ENCODE measurements at places on chromosomes 16 and 17.

DNA sequence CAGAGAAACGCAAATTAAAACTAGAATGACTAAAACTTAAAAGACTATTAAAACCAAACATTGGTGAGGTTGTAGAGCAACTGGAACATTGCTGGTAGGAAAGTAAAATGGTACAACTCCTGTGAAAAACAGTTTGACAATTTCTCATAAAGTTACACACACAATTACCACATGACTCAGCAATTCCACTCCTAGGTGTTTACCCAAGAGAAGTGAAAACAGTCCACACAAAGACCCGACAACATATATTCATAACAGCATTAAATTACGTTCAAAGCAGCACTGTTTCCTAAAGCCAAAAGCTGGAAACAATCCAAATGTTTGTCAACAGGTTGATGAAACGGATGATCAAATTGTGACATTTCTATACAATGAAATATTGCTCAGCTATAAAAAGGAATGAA, 26.5 kb upstream of the ALOX12 start:
- no peak for DNase-seq

GRCh38 chr16:59148056-59148768, 414.1 kb upstream of the GOT2 start:
- no peak for DNase-seq

GRCh38 chr16:49629851-49630250, 226.1 kb downstream of the ZNF423 start:
- DNase-seq = no peak

GRCh38 chr16:28180655-28181460, 30.9 kb downstream of the XPO6 start:
- no peak for DNase-seq

DNA sequence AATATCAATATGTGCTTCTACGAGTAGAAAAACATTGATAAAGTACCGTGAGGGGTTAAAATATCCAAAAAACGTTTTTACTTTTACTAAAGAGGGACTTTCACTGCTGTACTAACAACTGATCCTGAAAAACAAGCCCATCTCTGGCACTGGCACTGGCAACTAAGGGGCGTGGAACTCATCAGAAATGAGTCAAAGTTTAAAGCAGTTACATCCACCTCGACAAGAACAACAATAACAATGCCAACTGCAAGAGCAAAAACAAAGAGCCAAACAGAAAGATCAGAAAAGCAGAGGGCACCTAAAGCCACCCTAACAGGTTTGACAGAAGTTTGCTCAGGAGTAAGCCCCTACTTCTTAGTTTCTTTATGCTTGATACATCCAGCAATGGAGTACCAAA, 13.1 kb downstream of the MBTPS1 start:
- DNase-seq = no peak

DNA sequence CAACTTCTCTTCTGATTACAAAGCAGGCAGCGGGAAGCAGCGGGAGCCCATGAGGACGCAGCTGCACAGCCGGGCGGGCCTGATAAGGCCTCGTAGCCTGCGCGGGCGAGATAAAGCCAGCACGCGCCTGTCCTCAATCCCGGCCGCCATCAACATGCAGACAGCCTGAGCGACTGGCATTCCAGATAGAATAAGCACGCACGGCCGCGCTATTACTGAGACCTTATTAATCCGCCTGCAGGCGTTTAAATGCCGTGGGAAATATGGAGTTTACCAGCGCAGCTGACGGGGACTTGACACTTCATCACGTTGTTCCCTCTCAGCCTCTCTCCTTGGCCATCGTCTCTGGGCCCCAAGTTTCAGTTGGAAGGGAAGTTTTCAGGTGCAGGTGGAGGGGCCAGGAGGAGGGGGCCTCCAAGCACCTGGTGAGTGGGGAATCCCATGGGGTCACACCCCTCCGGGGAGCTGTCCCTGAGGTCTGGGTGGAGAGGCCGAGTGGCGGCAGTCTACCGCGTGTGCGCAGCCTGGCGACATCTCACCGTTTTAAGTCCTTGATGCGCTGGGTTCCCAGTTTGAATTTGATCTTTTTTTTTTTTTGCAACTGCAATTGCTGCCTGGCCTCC, 27.3 kb upstream of the CBFA2T3 start:
- DNase-seq = no peak

GRCh38 chr16:65572156-65572555, 450.3 kb upstream of the CDH11 start:
- no peak for DNase-seq

GRCh38 chr16:23847948-23848347, 12.2 kb downstream of the PRKCB start:
- no peak for DNase-seq

GRCh38 chr17:10162096-10162495, 36.3 kb downstream of the GAS7 start:
- no peak for DNase-seq

DNA sequence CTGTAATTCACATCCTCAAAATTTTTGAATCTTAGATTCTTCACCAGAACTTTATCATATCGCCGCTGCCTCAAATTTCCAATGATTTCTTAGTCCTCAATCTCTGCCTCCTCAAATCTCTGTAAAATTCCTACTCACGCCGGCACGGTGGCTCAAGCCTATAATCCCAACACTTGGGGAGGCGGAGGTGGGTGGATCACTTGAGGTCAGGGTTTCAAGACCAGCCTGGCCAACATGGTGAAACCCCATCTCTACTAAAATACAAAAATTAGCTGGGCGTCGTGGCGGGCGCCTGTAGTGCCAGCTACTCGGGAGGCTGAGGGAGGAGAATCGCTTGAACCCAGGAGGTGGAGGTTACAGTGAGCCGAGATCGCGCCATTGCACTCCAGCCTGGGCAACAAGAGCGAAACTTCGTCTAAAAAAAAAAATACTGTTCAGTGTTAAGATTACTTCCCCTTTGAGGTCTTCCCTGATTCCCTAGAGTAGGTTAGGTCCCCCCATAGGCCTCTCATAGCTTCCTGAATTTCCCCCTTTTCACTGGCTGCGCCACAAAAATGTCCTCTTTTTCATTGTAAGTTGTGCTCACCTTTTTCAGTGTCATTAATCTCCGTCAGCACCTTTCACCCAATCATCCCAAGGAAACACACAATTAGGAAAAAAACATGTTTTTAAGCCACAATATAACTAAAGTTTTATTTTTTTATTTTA, 919 bp upstream of the CBX1 start:
- DNase-seq = no peak

- no peak for DNase-seq
Observed at GRCh38 chr17:58591455-58591854, 77.0 kb upstream of the MTMR4 start.

GRCh38 chr17:21199856-21200255, 14.1 kb downstream of the TMEM11 start:
- DNase-seq = no peak

- no peak for DNase-seq
Observed at GRCh38 chr17:51709694-51710633, 448.6 kb downstream of the CA10 start.

- DNase-seq = no peak
Observed at GRCh38 chr17:3447625-3448024, 14.0 kb upstream of the OR1E2 start.

Data from stimulated activated CD4-positive, alpha-beta T cell treated with anti-CD3 and anti-CD28 coated beads, Interleukin-12 subunit alpha, Interleukin-12 subunit beta, amount 100 ng/mL, for 48 hours (primary cell).